ENCODE measurements at places on chromosomes 16 and 17.

GRCh38 chr16:75534560-75535205, 1.2 kb downstream of the CHST5 start:
- no peak for DNase-seq

DNA sequence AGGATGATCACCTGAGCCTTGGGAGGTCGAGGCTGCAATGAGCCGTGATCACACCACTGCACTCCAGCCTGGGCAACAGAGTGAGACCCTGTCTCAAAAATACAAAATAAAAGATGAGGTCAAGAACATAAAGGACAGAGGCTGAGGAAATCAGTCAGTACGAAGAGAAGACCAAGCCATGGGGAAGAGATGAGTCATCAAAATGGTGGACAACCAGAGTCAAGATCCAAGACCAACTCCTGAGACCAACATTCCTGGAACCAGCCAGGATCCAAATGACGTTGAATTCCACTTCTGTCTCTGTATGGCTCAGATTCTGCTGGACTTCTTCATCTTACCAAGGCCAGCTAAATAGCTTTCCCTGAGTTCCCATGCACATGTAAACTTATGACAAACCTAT, 44.8 kb upstream of the NOG start:
- no peak for DNase-seq

- DNase-seq, result no peak
These were observed 541 bp downstream of the VKORC1 start for GRCh38 chr16:31094088-31094423.

DNA sequence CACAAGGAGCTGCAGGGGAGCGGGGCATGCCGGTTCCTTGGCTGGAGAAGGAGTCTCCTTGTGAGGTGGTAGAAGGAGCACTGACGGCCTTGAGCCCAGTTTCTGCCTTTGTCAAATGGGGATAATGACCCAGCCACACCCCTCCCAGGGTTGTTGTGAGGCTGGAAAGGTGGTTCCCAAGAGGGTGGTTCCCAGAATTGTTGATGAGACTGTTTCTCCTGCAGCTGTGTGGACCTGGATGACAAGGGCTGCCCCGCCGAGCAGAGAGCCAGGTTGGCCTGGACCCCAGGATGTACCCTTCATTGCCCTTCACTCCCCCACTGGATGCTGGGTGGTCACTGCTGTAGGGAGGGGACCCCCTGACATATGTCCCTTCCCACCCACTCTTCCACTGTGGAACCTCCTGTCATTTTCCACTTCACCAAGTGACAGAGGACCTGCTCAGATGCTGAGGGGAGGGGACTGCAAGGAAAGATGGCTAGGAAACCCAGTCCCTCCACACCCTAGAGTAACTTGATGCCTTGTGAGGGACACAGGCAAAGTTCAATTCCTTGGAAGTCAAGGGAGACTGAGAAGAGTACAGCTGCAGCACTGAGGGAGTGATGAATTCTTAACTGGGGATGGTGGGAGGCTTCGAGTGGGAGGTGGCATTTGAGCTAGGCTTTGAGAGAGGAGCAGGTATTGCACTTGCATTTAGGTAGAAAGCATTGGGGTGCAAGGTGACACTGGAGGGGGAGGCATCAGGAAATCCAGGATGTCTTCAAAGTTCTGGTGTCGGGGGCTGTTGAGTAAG, 10.6 kb downstream of the MIEN1 start:
- DNase-seq, result no peak
